ENCODE measurements at places on chromosomes 6 and 20.

GRCh38 chr6:56524891-56525703 is 117.6 kb downstream of the DST start:
- peak; percentile 68 for DNase-seq

- DNase-seq = no peak
Observed at GRCh38 chr6:98871057-98871456, 36.7 kb downstream of the POU3F2 start.

DNA sequence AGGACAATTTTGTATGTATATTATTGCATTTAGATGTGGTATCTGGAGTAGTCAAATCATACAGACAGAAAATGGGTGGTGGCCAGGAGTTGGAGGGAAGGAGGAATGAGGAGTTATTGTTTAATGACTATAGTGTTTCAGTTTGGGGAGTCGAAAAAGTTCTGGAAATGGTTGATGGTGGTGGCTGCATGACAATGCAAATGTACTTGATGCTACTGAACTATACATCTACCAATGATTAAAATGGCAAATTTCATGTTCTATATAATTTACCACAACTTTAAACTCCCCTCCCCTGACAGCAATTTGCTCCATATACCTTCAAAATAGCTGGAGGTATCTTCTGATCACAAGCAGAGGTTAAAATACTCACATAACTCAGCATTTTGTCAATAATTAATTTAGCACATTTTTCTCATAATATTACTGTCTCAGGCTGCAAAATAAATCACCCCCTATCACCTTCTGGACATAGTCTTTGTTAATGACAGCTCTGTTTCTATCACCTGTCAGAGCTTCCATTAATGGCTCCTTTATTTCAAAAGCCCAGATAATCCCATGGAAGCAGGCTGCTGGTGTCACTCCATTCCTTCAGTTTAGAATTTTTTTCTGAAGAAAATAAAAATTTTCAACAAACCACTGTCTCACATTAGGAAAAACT is 25.7 kb upstream of the RHAG start:
- no peak for DNase-seq

- no peak for DNase-seq
Observed at GRCh38 chr6:136582711-136583471, 32.7 kb upstream of the MAP7 start.

DNA sequence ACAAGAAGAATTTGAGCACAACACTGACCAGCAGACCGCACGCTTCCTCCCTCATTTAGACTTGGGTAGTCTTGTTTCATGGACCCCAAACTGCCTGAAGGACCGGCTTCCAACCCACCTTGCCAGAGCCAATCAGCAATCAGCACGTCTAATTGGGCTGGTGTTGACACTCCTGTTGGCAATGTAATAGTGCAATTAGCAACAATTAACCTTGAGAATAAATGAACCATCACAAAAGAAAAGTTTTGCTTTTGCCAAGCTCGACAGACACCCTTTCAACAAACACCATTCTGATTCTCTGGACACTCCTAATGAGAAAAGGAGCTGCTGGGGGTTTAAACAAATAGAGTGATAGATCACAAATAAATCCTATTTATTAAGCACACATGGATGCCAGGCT is 61.0 kb downstream of the EDN3 start:
- no peak for DNase-seq

- DNase-seq = no peak
Observed at GRCh38 chr20:15327123-15327522, 989.7 kb upstream of the FLRT3 start.

GRCh38 chr6:97630604-97631003 is 347.6 kb upstream of the MMS22L start:
- no peak for DNase-seq

DNA sequence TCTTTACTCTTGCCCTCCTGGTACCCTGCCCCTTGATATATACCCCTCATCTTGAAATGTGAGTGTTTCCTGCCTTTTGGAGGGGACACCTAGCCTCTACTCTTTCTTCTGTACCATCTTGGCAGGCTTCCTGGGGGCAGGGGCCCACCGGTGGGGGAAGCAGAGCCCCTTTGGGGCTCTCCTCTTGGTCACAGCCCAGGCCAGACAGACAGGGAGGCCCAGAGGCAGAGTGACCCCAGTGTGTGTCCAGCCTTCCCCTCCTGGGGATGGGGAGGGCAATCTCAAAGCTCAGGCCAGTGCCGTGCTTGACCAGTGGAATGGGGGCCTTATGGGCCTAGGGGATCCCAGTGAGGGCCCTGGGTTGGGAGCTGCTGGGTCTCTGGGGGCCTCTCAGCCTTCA is 3.6 kb downstream of the ADAM33 start:
- DNase-seq = no peak

- peak; percentile 26 for DNase-seq
Observed at GRCh38 chr6:10901770-10902169, 14.9 kb downstream of the SYCP2L start.

GRCh38 chr20:59007665-59008511 is 834 bp upstream of the CTSZ start:
- no peak for DNase-seq

DNA sequence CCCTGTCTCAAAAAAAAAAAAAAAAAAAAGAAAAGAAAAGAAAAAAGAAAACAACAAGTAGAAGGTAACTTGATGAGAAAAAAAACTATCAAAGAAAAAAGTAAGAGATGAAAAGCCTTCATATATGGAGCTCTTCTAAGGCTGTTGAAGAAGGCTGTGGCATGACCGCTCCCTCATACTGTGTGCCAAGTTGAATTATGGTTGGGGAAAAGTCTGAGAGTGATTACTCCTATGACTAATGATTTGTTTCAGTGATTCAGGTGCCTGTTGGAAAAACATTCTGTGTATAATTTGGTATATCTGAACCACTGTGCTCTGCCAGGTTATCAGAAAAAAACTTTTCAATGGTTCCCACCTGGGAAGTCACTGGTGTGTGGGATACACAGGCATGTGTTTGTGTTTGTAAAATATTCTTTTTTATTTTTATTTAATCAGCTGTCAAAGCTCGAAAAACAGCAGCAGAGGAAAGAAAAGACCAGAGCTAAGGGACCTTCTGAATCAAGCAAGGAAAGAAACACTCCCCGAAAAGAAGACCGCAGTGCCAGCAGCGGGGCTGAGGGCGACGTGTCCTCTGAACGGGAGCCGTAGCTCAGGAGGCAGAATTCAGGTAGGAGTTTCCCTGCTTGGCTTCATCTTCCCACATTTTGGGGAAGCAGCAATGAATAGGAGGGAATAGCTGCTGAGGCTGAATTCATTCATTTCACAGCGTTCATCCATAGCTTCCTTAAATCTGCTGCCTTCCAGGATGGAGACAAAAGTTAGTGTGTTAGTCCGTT is 69.7 kb upstream of the SCP2D1 start:
- no peak for DNase-seq

Measured in putamen (tissue), 1 donor.